ENCODE measurements at places on chromosomes 12 and 14.

DNA sequence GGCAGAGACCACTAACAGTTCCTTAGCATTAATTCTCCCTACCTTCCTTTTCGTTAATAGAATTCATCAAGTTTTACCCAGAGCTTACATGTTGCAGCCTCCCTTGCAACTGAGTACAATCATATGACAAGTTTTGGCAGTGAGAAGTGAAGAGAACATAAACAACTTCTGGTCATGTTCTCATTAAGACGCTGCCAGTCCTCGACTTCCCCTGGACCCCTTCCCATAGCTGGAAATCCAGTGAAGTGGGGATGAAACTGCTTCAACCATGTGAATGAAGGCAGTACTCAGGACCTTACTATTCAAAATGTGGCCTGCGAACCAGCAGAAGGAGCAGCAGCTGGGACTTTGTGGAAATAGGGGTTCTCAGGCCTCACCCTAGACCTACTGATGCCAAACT lies 133.9 kb downstream of the SPTSSA start:
- no peak for DNase-seq

DNA sequence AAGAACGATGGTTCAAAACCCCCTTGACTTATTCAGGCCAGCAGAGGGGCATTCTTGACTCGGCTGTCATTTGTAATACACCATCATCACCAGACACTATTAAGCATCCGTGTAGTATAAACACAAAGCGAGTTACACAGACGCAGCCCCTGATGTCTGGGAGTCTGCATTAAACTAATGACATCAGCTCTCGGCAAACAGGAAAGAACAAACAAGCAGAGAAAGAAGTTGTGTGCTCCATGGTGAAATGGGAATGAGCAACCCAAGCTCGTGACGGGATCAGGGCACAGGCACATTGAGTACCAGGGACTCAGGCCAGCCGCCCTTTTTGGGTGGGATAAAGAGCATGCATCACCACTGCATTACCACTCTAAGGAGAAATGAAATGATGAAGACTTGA lies 460.1 kb downstream of the MED13L start:
- no peak for DNase-seq

- DNase-seq: no peak
These were observed 583.2 kb downstream of the ALG10 start for GRCh38 chr12:34605510-34605887.

- no peak for DNase-seq
These were observed 57.6 kb upstream of the BEGAIN start for GRCh38 chr14:100644784-100645183.
